ENCODE measurements at places on chromosomes 13 and 19. TPM values are rescaled to one million over a fixed set of nuclear protein-coding genes. Genes with fewer than 3 reads are reported as not detected.

KLHL1 gene
- not detected for total RNA-seq

ATP8A2 gene
- total RNA-seq, result 0.19 TPM

CPT1C gene
- total RNA-seq, result 2.8 TPM

TNFRSF19 gene
- total RNA-seq, result 32.2 TPM

ZNF324B gene
- 2.7 TPM for total RNA-seq

- DNase-seq, result no peak
- H3K27ac ChIP-seq, result no peak overlapping the region
- no peaks in the 10 kb centered on the region for H3K4me1 ChIP-seq
- no peaks in the 10 kb centered on the region for H3K27me3 ChIP-seq
- H3K36me3 ChIP-seq, result no peaks in the 10 kb centered on the region
- H3K4me3 ChIP-seq, result no peak overlapping the region
Measured at GRCh38 chr19:49744946-49745381, 18.1 kb downstream of the TSKS start.

GRCh38 chr13:31769575-31769974 lies 30.2 kb downstream of the RXFP2 start:
- no peaks in the 10 kb centered on the region for H3K4me1 ChIP-seq
- no peak for DNase-seq
- H3K36me3 ChIP-seq, result no peaks in the 10 kb centered on the region
- no peak overlapping the region for H3K4me3 ChIP-seq
- H3K27ac ChIP-seq, result no peak overlapping the region

DNA sequence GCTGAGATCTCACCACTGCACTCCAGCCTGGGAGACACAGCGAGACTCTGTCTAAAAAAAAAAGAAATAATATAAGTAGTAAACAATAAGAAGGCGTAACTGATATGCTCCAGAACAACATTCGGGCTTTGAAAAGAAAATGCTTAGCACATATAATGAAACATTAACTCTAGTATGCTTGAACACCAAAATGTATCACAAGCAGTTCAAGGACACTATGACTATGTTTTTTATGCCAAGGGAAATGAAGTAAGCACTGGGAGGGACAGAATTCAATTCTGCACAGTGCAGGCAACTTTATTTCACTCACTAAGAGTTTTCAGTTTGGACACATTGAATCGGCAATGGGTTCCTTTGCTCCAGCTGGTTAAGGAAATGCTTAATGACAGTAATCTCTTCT lies 178.7 kb downstream of the TBC1D4 start:
- no peaks in the 10 kb centered on the region for H3K27me3 ChIP-seq
- no peak overlapping the region for H3K4me3 ChIP-seq
- no peak overlapping the region for H3K27ac ChIP-seq
- H3K36me3 ChIP-seq, result peaks cover 8% of the 10 kb centered on the region
- H3K4me1 ChIP-seq, result no peaks in the 10 kb centered on the region

DNA sequence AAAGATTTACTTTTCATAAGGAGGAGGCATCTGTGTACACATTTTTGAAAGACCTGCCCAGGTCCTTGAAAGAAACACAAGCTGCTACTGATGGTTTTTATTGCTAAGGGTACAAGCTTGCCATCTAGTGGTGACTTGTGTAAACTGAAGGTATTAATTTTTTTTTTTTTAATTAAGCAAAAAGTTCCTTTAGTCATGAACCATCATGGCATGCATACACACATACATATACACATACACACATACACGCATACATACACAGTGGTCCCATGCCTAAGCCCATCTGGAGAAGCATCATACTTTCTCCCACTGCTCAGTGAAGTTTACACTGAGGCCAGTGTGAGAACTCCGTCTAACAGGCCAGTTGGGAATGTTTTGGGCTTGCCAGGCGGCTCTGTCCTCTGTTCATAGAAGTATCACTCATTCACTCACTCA lies 312.5 kb downstream of the DCLK1 start:
- no peaks in the 10 kb centered on the region for H3K36me3 ChIP-seq
- H3K4me3 ChIP-seq, result no peak overlapping the region
- no peak overlapping the region for H3K27ac ChIP-seq
- H3K4me1 ChIP-seq, result no peaks in the 10 kb centered on the region

- DNase-seq, result no peak
- H3K4me1 ChIP-seq, result peaks cover 37% of the 10 kb centered on the region
- H3K4me3 ChIP-seq, result no peak overlapping the region
Measured at GRCh38 chr19:1396019-1396767, 5.1 kb downstream of the GAMT start.

GRCh38 chr13:48476215-48476614 lies 56.7 kb downstream of the RCBTB2 start:
- H3K4me3 ChIP-seq, result no peak overlapping the region
- H3K4me1 ChIP-seq, result no peaks in the 10 kb centered on the region
- no peaks in the 10 kb centered on the region for H3K36me3 ChIP-seq

GRCh38 chr13:109281017-109281902 lies 505.1 kb downstream of the IRS2 start:
- no peak for DNase-seq
- no peaks in the 10 kb centered on the region for H3K36me3 ChIP-seq
- no peaks in the 10 kb centered on the region for H3K27me3 ChIP-seq
- peak overlapping the region; percentile 65 for H3K27ac ChIP-seq
- H3K4me3 ChIP-seq, result no peak overlapping the region
